ENCODE measurements at places on chromosomes 7 and 10.

DNA sequence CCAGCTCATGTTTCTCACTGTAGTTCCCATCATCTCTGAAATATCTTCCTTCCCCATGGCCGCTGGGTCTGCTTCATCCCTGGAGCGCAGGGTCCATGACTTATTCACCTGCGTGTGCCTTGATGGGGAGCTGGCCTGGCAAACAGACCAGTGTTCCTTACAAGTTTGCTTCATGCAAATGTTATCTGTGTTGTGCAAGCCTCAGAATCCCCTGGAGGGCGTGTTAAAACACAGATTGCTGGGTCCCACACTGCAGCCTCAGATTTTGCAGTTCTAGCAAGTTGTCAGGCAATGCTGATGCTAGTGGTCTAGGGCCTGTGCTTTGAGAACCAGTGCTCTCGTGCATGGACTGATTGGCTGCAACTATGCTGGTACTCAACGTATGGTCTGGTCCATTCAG, 7.2 kb upstream of the DMBT1 start:
- no peak for DNase-seq

GRCh38 chr7:93475811-93476210, 98.7 kb downstream of the CALCR start:
- no peak for DNase-seq

DNA sequence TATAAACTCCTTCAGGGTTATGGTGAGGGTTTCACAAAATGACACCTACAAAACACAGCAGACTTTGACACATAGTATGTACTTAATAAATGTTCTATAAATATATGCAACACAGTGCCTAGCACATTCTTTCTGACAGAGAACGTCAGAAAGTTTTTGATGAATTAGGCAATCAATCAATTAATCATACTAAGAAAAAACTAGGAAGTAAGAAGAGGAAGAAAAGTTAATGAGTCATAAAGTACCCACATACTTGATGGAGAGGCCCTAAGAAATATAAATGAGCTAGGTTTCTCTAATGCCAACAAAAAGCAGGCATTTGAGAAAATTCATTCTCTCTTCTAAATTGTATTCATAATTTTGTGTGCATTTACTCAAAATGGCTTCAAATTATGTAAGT, 192.7 kb upstream of the VWC2 start:
- no peak for DNase-seq

GRCh38 chr7:35749556-35749955, 51.3 kb upstream of the SEPTIN7 start:
- no peak for DNase-seq

GRCh38 chr7:28330384-28331070, 81.8 kb upstream of the CREB5 start:
- no peak for DNase-seq

DNA sequence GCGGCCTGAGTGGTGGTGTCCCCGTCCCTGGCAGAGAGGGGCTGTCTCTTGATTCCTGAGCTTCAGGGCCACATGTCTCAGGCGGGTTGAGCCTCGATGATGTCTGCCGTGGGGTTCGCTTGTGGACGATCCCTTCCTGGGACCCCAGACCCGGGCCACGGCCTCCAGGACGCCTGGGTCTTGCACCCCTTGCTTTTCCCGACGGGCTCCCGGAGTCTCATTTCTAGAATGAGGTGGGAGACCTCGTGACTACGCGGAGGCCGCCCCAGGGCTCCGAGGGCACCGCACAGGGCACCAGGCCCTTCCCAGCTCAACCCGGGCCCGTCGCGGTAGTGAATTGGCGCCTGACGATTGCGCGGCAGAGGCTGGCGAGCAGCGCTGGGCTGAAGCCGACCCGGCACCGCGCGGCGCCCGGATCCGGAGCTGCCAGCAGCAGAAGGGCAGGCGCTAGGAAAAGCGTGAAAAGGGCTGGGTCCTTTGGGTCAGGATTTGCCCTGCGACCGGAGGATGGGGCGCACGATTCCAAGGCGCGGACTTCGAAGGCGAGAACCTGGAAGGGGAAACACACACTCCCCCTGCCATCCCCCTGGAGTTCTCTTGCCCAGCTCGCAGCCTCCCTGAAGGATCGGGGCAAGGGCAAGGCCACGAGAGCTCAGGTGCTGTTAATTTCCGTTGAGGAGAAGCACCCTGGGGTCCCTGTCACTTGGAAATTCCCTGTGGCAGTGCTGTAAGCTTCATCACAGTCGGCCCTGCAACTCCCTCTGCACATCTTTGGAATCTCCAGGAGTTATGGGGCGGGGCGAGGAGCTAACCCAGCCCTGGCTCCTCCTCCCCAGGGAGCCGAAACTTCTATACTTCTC, 15.5 kb downstream of the TLX1 start:
- DNase-seq, result no peak

All from stimulated activated CD4-positive, alpha-beta T cell treated with anti-CD3 and anti-CD28 coated beads, Interleukin-1b, Interleukin-23, amount 100 ng/mL, for 24 hours (primary cell).